ENCODE measurements at places on chromosomes 12 and 14.

DNA sequence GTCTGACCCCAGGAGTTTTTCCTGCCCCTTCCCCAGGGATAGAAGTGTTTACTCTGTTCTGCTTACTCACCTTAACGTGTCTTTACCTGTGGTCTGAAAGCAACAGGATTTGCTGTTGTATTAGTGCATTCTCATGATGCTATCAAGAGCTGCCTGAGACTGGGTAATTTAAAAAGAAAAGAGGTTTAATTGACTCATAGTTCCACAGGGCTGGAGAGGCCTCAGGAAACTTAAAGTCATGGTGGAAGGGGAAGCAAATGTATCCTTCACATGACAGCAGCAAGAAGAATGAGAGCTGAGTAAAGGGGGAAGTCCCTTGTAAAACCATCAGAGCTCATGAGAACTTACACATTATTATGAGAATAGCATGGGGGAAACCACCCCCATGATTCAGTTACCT lies 240.4 kb downstream of the SNAPC1 start:
- no peak for DNase-seq

GRCh38 chr14:23353433-23353780 lies 720 bp upstream of the SLC22A17 start:
- no peak for DNase-seq

- no peak for DNase-seq
Observed at GRCh38 chr12:118397708-118398440, 21.5 kb downstream of the SUDS3 start.

- no peak for DNase-seq
Observed at GRCh38 chr14:55370883-55371455, 40.7 kb downstream of the ATG14 start.

- no peak for DNase-seq
Observed at GRCh38 chr14:100670753-100671049, 56.0 kb upstream of the DLK1 start.

DNA sequence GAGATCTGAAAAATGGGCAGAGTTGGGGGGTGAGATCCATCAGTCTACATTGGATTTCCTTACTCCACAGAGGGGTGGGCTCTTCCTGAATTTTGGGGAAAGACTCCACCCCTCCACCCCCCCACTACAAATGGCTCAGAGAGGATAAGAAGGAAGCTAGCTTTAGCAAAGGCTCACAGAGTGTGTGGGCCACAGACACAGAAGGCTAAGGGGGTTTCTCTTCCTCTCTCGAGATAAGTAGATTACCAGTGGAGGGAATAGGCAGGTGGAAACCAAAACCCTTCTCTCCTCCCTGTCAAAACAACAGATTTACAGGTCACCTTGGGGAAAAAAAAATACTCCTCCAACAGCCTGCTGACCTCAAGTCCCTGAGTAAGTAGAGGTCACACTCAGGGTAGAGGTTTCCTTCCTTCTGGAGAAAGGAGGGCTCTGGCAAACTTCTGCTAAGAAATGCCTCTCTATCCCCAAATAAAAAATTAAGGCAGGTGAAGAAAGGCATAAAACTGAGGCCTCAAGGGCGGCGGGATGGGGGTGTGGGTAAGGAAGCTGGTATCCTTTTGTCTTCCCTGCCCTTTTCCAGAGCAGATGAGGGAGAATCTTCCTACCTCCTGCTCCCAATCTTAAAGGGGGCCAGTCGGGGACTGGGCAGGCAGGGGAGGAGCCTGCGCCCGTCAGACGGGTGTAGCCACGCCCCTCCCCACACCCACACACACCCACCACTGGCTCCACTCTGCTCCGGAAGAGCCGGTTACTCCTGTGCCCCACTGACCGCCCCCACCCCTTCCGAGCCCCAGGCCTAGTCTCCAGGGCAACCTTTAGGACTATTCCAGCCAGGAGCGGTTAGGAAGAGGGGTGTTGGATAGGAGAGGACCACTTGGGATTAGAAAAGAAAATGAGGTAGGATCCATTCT lies 1.9 kb upstream of the BAZ2A start:
- DNase-seq = no peak
